ENCODE measurements at places on chromosomes 12 and 14.

DNA sequence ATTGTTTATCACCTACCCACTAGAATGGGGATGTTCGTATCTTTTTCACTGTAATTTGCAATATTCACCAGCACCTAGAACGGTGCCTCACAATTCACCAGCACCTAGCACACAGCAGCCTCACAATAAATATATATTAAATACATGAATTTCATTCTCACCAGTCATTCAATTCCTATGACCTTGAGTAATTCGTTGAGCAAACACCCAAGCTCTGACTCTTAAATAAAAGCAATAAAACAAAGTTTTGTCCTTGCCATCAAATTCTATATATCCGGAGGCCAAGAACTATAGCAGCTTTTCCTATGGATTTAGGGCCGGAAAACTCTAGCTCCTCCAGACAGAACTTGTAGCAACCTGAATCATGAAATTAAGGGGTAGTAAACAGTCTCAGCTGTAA, 981 bp downstream of the VTI1B start:
- no peak for DNase-seq

GRCh38 chr14:91977884-91978283, 30.4 kb upstream of the FBLN5 start:
- no peak for DNase-seq

DNA sequence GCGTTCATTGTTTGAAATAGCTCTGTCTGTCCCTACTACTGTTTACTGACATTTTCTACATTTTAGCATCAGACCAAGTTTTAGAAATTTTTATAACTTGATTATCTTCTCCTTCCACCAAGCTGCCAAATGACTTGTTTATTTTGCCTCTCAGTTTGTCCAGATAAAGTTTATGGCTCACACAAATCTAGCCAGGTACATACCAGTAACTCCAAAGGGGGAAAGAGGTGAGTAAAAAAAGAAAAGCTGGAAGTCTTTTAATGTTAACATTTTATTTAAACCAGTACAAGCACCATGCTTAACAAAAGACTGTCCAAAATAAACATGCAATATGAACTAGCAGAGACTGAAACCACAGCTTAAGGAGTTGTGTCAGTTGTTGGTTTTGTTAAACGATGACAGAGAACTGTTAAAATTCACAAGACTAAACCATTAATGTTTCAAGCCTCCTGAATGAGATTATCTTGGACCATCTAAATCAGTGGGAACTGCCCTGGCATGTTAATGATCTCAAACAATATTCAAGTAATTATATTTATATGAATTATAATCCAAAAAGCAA, 14.5 kb downstream of the GMFB start:
- DNase-seq, result no peak

GRCh38 chr12:128789356-128789929, 34.3 kb downstream of the SLC15A4 start:
- DNase-seq, result no peak

DNA sequence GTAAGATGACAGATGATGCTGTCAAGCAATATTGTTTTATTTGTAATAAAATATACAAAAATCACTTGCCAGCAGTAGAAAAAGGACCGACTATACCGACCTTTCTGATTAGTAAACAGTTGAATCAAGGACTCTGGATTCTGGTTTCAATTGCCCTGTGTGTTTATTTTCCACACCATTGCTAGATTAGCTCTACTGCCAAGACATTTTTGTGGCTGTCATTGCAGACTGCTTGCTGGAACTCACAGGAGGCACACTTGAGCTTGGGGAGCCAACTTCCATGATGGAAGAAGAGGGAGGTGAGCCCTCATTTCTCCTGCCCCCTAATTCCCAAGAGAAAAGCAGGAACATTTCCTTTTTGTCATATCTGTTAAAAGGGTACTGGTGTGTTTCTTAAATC, 51.3 kb downstream of the MAPKAPK5 start:
- no peak for DNase-seq

GRCh38 chr14:34994668-34995067, 11.9 kb downstream of the SRP54 start:
- no peak for DNase-seq

DNA sequence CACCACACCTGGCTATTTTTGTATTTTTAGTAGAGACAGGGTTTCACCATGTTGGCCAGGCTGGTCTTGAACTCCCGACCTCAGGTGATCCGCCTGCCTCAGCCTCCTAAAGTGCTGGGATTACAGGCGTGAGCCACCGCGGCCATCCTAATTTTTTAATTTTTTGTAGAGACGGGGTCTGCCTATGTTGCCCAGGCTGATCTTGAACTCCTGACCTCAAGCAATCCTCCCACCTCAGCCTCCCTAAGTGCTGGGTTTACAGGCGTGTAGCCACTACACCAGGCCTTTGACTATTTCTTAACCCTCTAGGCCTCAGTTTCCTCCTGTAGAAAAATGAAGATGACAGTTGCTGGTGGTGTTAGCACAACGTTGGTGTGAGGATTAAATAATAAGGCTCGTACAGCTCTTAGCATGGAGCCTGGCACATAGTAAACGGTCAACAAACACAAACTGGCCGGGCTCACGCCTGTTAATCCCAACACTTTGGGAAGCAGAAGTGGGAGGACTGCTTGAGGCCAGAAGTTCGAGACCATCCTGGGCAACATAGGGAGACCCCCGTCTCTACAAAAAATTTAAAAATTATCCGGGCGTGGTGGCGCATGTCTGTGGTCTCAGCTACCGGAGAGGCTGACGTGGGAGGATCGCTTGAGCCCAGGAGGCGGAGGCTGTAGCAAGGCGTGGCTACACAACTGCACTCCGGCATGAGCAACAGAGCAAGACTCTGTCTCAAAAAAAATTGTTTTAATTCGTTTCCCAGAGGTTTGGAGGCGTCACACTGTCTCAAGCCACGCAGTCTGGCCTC, 979 bp downstream of the DDX54 start:
- peak; percentile 76 for DNase-seq

- DNase-seq, result no peak
These were observed 17.7 kb upstream of the NRXN3 start for GRCh38 chr14:78152201-78153063.

DNA sequence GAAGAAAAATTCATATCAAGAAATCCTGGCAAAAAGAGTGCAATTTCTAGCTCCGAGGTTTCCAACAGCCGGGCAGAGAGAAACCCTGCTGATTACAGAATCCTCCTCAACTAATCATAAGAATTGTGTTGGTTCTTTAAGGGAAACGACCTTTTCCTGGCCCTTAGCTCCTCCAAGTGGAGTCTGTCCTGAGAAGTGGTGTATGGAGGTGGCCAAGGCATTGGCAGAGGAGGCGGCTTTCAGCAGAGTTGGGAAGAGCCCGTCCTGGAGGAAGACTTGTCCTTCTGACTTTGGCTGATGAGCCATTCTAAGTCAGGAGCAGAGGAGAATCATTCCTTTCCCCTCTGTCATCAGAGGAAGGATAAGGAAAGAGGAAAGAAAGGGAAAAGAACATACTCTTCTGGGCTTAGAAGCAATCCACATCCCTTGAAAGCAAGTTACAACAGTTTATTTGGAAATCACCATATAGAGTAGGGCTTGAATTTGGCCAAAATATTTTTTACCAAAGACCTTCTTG, 46.5 kb upstream of the PTCSC3 start:
- DNase-seq, result no peak

- no peak for DNase-seq
These were observed 11.7 kb downstream of the NOC4L start for GRCh38 chr12:132155771-132156572.

GRCh38 chr12:120936197-120936596, 32.0 kb upstream of the SPPL3 start:
- DNase-seq, result no peak

- DNase-seq, result no peak
These were observed 13.7 kb downstream of the KRT1 start for GRCh38 chr12:52666471-52666870.

DNA sequence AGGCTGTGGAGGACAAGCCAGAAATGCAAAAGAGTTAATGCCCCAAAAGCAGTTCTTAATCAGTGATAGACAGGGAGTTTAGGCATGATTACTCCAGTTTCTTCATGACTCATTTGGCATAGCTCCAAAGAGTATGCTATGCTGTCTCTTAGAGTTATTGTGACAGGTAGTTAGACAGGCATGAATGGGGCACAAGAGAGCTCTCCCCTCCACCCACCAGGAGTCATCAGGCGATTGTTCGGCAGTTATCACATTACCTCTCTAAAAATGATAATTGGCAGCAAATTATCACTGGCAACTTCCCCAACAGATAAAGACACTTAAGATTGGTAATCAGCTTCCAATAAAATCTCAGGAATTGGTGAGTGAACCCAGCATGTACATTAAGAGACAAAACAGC, 320.1 kb downstream of the DAD1 start:
- no peak for DNase-seq

GRCh38 chr12:64992116-64992515, 129.0 kb downstream of the WIF1 start:
- DNase-seq, result no peak

DNA sequence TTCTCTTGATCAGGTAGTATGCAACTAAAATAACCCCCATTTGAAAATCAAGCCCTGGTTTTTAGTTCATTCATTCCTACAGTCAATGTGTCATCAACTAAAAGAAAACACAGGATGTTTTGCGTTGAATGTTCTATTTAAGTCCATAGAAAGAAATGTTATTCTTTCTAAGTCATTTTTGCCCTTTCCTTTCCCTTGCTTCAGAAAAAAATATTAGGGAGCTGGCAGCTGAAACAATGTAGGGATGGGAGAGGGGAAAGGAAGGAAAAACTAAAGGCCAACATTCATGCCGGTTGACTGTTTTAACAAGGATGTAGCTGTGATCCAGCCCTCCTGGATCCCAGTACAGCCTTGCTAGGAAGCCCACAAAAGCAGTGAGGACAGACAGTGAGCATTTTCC, 155.1 kb downstream of the BTG1 start:
- DNase-seq, result no peak

- DNase-seq, result no peak
These were observed 257.7 kb downstream of the BTG1 start for GRCh38 chr12:91887957-91888356.

DNA sequence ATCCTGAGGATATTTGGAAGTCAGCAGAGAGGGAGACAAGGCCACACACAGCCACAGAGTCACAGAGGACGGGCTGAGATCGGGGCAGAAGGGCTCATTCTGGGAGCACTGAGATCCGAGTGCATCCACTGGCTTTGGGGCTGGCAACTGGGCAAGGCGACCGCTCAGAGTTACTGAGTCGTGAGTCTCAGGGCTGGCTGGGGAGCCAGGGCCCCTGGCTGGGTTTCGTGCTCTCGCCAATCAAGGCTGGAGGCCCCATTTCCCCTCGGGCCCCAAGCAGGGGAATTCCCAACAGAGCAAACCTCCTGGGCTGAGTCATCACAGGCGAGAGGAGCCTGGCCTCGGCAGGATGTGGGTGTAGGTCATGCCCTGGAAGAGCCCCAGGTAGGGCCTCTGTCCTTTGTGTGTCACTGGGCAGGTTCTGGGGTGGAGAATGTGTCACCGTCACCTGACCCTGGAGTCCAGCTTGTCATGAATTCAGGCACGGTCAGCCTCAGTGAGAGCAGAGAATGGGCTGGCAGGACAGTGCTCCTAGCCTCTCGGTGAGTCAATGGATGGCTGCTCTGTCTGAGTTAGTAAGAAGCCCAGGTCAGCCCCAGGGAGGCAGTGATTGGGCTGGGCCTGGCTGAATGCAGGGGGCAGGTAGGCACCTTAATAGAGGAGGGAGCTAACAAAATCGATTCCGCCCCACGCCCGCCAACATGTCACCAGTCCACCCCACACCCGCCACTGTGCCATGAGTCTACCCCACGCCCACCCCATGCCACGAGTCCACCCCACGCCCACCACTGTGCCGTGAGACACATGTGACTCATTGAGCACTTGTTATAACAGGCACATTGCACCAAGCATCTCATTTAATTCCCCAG, 16.9 kb downstream of the ASB2 start:
- no peak for DNase-seq

- no peak for DNase-seq
These were observed 261.5 kb downstream of the SOX5 start for GRCh38 chr12:23687947-23688346.

DNA sequence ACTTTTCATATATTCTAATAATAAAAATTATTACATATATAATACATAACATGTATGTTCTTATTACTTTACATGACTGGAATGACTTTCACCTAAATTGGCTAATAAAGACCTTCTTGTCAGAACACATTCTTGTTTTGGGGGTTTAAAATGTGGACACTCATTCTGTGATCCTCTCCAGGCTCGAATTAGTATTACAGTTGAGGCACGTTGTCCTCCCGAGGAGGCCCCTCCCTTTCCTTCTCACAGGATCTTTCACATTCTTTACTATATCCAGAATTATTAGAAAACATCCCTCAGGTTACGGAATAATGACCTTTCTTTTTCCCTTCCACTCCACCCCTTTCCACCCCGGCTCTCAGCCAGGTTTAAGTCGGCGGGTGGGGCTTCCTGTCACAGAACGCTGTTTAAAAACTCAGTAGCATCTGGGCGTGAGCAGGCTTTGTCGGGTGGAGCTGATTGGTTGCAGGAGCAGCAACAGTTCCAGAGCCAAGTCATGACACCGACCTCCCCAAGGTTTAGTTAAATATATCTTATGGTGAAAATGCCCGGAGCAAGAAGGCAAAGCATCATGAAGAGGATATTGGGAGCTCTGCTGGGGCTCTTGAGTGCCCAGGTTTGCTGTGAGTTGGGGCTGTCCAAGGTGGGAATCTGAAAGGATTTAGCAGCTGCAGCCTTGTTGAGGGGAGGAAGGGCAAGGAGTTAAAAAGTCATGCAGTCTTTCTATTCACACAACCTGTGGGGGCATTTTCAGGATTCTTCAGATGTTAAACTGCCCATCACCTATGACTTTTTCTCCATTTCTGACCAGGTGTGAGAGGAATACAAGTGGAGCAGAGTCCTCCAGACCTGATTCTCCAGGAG, 396.7 kb upstream of the OR4E1 start:
- DNase-seq, result no peak

DNA sequence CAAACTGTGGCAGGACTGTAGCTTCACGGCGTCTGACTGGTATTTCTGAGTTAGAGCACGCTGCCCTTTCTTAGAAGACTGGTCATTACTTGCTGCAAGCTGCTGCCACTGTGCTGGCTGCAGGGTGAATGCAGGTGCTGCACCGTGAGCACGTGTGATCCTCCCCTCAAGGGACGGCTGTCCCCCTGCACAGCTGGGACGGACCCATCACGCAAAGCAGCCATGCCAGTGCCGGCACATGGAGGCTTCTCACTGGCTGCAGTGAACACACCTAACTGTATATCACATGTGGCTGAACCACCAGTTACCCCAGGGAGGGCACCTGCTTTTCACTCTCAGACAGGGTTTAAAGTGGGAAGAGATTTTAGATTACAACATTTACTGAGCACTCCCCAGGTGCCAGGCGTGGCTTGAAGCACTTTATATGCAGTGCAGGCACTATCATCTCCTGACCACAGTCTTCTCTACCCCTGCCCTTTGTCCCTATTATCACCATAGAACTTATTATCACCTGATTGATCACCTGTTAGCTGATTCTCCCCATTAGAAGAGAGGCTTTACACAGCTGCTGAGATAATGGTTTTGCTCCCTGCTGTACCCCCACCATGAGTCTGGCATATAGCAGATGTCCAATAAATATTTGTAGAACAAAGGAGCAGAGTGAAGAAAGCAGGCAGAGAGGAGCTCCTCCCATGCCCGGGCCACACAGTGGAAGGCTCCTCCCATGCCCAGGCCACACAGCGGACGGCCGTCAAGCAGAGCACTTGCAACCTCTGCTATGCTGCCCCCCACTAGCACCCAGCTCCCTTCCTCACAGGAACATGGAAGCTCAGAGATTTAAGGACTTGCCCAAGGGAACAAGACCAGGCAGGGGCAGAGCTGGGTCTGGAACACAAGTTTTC, 25.9 kb downstream of the SLC25A47 start:
- peak; percentile 51 for DNase-seq

GRCh38 chr12:63989301-63989845, 144.9 kb downstream of the SRGAP1 start:
- DNase-seq, result no peak

- no peak for DNase-seq
These were observed 14.3 kb downstream of the AGAP2 start for GRCh38 chr12:57724003-57724935.

Measured in NCI-H510A (cell line).